ENCODE measurements at places on chromosomes 11 and 22.

GRCh38 chr11:17244046-17244445 is 32.5 kb upstream of the NUCB2 start:
- no peak overlapping the region for H3K4me3 ChIP-seq
- no peaks in the 10 kb centered on the region for H3K36me3 ChIP-seq
- no peak overlapping the region for H3K27ac ChIP-seq
- no peak for DNase-seq
- H3K27me3 ChIP-seq, result no peaks in the 10 kb centered on the region
- no peaks in the 10 kb centered on the region for H3K4me1 ChIP-seq

DNA sequence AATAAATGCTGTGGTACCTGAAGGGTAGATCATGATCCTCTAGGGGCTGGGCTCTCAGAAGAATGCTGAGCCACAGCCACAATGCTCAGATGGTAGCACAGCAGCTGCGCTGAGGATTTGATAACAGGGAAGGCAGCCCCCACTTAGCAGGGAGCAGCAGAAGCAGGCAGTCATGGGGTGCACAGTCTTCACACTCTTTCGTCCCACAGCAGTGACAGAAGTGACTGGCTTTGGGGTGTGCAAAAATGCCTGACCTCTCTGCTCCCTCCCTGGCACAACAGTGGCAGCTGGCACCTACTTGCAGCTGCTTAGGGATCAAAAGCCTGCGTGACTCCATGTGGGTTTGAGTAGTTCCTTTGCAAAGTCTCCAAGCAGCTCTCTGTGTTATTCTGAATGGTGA is 1349.8 kb upstream of the RAG2 start:
- no peak for DNase-seq
- no peaks in the 10 kb centered on the region for H3K4me1 ChIP-seq
- H3K36me3 ChIP-seq, result no peaks in the 10 kb centered on the region
- no peaks in the 10 kb centered on the region for H3K27me3 ChIP-seq
- H3K4me3 ChIP-seq, result no peak overlapping the region

DNA sequence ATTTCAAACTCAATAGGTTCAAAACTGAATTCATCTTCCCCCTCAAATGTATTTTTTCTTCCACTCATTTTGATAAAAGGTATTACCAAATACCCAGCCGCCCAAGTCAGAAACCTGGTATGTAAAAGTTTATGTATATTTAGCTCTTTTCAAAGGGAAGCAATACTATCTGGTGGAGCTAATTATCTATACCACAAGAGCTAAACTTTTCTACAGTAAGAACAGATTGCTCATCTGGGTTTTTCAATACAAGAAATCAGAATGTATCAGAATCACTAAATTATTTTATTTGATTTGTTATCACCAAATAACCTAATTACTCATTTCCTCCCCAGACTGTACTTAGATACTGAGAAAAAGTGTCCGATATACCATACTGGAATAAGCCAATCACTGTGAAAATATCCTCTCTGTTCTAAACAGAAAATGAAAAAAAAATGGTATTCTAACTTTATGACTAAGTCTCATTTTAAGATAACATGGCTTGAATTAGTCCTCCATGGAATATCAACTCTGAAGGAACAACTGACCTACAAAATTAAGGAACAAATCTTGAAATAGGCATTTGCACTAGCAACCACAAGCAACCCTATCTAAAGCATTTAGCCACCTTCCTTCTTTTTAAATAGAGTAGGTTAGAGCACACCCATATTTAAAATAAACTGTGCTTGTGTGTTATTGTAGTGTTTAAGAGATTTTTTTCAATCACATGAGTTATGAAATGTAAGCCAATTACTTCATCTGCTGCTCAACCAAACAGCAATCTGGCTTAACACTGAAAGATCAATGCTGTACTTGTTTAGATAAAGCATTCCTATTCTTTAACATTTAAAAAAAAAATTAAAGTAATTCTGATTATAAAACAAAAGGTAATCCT is 35.0 kb downstream of the RDX start:
- DNase-seq, result no peak
- no peak overlapping the region for H3K4me3 ChIP-seq
- H3K36me3 ChIP-seq, result peaks cover 61% of the 10 kb centered on the region
- peaks cover 7% of the 10 kb centered on the region for H3K4me1 ChIP-seq
- H3K27me3 ChIP-seq, result no peaks in the 10 kb centered on the region

DNA sequence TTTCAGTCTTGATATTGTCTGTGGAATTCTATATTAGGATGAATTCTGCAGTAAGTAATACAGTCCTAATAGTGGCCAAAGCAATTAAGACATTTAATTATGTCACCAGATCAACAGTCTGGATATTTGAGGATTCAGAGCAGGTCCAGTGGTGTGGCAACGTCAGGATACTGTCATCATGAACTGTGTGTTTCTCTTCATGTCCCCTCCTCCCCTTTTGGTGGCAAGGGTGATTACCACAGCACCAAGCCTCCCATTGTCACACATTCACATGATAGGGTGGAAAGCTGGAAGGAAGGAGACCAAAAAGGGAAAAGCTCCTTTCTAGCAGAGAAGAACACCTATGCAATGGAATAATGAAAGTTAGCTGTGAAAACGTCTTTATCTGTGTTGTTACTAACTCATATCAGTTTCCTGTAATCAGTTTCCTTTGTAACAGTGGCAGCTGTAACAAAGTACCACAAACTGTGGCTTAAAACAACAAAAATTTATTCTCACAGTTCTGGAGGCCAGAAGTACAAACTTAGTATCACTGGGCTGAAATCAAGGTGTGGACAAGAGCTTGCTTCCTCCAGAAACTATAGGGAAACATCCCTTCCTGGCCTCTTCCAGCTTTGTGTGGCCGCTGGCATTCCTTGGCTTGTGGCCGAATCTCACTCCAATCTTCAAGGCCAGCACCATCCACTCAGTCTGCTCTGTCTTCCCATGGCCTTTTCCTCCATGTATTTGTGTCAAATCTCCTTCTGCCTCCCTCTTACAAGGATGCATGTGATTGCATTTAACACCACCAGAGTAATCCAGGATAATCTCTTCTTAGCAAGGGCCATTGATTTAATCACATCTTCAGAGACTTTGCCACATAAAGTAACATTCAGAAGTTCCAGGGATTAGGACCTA is 6.5 kb upstream of the RBM14 start:
- no peaks in the 10 kb centered on the region for H3K27me3 ChIP-seq
- no peak for DNase-seq
- H3K27ac ChIP-seq, result no peak overlapping the region
- H3K4me1 ChIP-seq, result peaks cover 22% of the 10 kb centered on the region

Measured in tibial nerve (tissue), 4 donors.